ENCODE measurements at places on chromosomes 13 and 19.

DNA sequence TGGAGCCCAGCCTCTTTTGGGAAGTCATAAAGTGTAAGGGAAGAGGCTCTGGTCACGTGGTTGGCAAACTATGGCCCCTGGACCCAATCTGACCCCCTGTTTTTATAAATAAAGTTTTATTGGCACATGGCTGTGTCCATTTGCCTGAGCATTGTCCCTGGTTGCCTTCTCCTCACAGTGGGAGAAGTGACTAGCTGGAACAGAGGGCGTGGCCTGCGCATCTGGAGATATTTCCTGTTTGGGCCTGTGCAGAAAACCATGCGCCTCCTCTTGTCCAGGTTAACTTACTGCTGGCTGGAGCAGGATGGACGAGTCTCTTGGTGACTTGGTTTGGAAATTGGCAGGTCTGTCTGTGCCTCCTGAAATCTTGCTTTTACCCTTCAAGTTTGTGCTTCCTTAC, 48.3 kb downstream of the KDM4B start:
- no peak for DNase-seq

GRCh38 chr13:45751885-45752284, 49.8 kb downstream of the CBY2 start:
- DNase-seq: no peak

DNA sequence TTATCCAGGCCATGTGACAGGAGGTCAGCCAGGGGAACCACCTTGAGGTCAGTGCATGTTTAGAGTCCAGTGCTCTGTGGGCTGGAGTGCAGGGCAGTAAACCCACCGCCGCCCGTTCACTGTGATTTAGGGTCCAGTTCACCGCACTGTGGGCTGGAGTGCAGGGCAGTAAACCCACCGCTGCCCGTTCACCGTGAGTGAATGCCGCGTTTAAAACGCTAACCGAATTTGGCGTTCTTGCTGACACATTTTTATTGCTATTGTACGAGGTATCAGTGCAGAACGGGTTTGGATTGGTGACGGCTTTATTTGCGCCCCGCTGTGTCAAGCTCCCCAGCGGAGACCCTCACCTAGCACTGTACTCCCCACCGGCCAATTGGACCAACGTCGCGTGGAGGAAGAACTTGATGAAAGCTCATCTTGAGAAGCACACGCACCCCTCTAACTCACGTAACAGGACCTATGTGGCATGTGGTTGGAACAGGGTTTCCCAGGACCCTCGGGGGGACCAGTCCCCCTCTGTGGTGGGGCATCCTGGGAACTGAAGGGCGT, 27.9 kb downstream of the C13orf46 start:
- DNase-seq: no peak

GRCh38 chr13:75633285-75633684, 2.8 kb upstream of the LMO7 start:
- DNase-seq: no peak

- DNase-seq: no peak
These were observed 4.1 kb downstream of the CRYL1 start for GRCh38 chr13:20521364-20522115.

DNA sequence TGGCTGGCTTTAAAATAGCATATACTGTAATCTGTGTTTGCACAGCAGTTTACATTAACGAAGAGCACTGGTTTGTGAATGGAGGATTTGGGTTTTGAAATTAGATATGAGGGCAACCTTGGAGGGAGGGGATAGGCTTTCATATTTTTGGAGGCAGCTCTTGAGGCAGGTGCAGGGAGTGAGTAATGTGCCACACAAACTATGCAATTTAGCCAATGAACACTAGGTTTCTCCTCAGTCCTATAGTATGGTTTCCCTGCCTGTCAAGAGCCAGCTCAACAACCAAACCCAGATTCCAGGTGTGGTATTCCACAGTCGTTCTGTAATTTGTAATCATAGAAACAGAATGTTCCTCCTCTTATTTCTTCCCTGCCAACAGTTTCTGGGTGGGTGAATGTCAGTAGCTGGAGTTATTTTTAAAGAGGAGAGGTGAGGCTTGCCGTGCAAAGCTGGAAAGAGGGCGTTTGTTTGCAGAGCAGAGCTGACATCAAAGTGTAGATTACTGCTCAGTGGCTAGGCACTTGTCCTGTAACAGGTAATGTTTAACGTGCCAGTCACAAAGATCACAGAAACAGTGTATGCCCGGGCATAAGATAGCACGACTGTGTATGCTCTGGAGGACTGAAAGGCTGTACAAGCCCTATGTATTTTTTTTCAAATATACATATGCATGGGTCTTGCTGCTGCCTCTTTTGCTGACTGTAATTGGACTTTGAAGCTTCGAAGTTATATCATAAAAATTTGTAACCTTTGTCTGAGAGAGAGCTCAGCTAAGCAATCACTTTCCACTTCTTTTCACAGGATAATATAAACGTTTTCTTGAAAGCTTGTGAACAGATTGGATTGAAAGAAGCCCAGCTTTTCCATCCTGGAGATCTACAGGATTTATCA, 124.2 kb downstream of the LMO7 start:
- peak; percentile 60 for DNase-seq

GRCh38 chr19:49423985-49424303, 703 bp upstream of the PTH2 start:
- no peak for DNase-seq

DNA sequence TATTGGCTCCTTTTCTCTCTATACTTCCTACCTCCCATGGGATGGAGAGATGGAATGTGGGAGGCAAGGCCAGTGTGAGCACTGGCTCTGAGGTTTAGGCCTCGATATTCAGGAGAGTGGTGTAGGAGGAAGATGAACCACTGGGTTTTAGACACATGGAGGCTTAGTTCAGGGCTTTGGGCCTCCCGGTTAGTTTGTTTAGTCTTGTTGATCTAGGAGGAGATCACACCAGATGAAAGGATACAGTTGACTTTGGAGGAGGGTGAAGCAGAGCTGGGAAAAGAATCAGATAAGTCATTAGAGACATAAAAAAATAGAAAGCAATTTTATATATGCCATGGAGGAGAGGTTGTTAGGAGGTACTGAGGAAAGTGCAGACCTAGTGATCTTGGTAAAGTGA, 30.9 kb downstream of the RNASEH2B start:
- no peak for DNase-seq

GRCh38 chr13:70353096-70353495, 244.8 kb upstream of the KLHL1 start:
- DNase-seq: no peak

DNA sequence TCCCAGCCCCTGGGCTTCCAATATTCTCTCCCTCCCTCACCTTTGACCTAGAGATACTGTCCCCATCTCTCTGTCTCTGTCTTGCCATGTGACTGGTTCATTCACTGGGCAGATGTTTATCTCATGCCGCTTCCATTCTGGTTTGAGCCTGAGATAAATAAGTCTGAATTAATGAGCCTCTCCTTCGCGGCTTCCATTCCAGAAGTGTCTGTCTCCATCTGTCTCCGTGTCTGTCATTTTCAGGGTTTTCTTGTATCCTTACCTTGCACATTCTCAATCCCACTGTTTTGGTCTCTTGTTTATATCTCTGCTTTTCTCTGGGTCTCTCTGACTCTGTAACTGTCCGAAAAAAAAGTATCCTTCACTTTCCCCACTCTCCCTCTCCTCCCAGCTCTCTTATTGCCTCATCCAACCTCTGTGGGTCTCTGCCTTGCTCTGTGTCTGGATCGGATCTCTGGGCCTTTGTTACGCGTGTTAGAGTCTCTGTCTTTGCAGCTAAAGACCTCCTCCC, 4.3 kb downstream of the SPHK2 start:
- DNase-seq: no peak

- DNase-seq: no peak
These were observed 2.0 kb downstream of the LRRC4B start for GRCh38 chr19:50565984-50566903.

DNA sequence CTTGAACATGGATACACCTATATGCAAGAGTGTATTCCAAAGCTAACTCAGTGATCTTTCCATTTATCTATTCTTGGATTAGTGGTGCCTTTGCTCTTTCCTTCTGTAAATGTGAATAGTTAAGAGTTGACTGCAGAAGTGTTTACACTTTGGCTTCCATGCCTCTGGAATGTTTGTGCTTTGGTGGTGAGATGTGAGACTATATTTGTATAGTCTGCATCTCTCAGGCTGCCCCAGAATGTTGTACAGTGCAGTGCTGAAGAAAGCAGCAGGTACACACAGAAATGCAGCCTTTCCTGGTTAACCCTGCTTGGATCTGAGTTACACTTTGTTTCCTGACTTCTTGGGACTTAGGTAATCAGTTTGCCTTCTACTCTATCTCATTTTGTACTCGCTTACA, 90.2 kb downstream of the DNAJC15 start:
- no peak for DNase-seq

- DNase-seq: no peak
These were observed 36.8 kb downstream of the UFM1 start for GRCh38 chr13:38386421-38386820.

GRCh38 chr19:49213791-49214190, 56.2 kb downstream of the TRPM4 start:
- peak; percentile 66 for DNase-seq

DNA sequence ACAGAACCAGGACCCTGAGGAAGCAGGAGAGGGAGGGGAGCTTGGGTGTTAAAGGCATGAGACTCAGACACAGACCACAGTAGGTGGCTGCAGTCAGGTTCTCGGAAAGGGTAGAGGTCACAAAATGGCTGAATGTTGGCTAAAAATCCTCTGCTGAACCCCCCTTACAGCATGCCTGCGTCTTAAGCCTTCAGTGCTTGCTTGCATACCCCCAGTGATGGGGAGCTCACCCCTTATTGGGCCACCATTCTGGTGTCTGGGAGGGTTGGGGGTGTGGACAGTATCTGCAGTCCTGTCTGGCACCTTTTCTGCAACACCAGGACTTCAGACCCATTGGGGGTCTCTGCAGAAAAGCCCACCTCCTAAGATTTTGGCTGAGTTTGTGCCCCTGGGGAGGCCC, 14.2 kb upstream of the B3GNT3 start:
- no peak for DNase-seq
